Stimulated activated CD8-positive, alpha-beta memory T cell treated with anti-CD3 and anti-CD28 coated beads, Interleukin-4, amount 100 ng/mL, for 1 hour (primary cell): ENCODE measurements at places on chromosomes 6 and 20.

DNA sequence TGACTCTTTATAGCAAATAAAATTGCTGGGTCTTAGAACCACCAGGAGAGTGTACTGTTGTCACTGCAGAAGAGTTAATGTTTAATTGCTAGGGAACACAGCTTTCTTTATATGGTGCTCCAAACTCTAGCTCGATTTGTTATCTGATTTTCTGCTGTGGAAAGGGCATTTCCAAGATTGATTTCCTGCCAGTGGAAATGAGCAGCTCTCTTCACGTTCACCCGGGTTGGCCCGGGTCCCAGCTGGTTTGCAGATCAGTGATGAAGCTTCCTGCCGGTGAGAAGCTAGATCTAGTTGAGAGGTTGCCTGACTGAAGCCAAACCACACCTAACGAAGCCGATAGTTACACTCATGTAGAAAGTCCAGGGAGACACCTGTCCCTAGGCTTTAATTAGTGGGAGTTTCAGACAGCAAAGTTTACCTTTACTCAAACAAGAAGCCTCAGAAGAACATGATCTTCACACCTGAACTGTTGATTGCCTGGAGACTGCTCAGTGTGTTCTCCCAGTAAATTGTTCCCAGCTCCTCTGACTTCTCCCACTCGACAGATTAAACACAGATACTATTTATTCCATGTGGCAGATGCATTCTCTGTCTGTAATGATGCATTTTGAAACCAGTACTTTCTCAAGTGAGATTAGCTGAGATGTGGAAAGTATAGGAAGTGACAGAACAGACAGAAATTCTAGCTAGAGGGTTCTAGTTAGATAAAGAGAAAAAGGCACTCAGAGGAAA is 27.8 kb downstream of the PAQR8 start:
- DNase-seq = no peak

DNA sequence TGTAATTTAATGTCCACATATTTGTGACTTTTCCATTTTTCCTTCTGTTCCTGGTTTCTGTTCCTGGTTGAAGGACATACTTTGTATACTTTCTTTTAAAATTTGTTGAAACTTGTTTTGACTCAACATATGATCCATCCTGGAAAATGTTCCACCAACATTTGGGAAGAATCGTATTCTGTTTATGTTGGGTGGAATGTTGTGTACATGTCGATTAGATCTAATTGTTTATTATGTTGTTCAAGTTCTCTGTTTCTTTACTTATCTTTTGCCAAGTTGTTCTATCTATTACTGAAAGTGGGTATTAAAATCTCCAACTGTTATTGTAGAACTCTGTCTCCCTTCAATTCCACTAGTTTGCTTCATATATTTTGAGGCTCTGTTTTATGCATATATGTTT is 27.7 kb upstream of the DUSP22 start:
- no peak for DNase-seq

DNA sequence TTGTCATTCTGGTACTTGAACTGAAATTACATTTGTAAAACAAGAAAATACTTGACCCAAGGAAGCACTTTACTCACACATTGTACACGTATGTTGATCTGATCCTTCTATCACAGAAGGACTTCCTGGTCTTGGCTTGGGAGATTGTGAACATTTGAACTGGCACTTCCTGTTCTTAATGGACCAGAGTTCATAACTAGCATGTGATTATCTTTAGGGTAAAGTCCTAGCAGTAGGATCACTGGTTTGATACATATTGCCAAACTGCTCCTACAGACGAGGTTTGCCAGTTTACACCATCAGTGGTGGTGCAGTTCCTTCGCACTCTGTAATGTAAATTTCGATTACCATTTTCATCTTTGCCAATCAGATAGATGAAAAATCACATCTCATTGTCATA is 12.7 kb downstream of the HECA start:
- no peak for DNase-seq

GRCh38 chr20:61369731-61370520 is 117.9 kb downstream of the CDH4 start:
- no peak for DNase-seq

- DNase-seq = no peak
Measured at GRCh38 chr6:28769626-28770402, 154.0 kb downstream of the TRIM27 start.

DNA sequence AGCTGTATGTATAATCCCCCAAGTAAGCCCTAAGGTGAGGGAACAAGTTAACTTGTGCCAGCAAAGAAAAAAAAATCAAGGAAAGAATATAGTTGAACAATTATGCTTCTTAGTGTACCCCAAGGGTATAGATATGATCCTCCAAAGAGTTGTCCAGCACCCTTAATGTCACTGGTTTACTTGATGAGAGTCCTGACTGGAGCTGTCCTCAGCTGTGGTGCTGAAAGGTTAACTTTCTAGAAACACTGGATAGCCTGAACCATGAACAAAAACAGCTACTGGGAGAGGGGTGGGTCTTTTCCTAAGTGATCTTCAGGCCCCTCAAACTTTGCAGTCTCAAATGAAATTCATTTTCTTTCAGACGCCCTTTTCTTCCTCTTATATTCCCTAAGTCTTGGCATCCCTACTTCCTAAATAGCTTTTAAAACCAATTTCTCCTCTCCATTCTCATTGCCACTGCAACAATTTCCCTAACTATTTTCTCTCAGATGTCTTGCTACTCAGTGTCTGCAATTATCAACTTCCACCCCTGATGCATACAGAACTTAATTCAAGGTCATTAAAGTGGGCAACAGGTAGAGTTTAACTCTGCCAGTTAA is 83.5 kb upstream of the PROKR2 start:
- DNase-seq = no peak

DNA sequence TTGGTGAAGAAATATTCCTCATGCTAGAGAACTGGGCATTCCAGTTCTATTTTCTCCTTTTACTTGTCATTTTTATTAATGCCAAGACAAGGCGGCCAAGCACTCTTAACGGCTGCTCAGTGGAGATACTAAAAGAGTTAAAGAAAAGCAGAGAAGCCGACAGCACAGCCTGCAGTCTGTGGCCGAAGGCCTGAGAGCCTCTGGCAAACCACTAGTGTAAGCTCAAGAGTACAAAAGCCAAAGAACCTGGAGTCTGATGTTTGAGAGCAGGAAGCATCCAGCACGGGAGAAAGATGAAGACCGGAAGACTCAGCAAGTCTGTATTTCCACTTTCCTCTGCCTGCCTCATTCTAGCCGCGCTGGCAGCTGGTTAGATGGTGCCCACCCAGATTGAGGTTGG is 167.1 kb upstream of the FUT9 start:
- no peak for DNase-seq

GRCh38 chr6:14876778-14877613 is 368.9 kb upstream of the JARID2 start:
- DNase-seq = no peak

GRCh38 chr20:9458138-9458796 is 56.1 kb upstream of the LAMP5 start:
- DNase-seq = no peak

DNA sequence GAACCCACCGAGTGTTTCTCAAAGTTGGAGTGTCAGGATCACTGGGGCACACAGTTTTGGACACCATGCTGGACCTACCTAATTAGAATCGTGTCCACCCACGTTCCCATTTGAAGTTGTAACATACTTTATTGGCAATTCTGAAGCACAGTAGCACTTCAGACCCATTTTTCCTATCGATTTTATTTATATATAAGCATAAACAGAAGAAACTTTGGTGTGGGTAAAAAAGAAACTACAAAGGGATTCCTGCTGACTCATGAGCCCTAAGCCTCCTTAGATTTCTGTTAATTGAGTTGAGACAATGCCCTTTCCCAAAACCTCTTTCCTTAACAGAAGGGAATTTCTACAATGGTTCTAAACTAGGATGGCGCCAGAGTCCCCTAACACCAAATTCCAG is 398.0 kb downstream of the CDKAL1 start:
- DNase-seq = no peak

GRCh38 chr6:30399390-30400058 is 54.6 kb downstream of the RPP21 start:
- DNase-seq = no peak

DNA sequence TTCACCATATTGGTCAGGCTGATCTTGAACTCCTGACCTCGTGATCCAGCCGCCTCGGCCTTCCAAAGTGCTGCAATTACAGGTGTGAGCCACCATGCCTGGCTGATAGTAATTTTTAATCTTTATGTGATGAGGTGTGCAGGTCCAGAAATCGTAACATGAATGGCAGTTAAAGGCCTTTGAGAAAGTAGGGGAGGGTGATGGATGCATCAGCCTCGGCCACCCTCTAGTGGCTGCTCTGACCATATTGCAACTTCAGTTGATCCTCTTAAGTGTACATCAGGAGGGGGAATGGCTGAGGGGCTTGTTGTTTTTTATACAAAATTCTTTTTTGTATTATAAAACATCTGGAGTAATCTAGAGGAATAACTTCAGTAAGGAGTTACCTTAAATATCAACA is 193.0 kb downstream of the ZFAND3 start:
- no peak for DNase-seq

DNA sequence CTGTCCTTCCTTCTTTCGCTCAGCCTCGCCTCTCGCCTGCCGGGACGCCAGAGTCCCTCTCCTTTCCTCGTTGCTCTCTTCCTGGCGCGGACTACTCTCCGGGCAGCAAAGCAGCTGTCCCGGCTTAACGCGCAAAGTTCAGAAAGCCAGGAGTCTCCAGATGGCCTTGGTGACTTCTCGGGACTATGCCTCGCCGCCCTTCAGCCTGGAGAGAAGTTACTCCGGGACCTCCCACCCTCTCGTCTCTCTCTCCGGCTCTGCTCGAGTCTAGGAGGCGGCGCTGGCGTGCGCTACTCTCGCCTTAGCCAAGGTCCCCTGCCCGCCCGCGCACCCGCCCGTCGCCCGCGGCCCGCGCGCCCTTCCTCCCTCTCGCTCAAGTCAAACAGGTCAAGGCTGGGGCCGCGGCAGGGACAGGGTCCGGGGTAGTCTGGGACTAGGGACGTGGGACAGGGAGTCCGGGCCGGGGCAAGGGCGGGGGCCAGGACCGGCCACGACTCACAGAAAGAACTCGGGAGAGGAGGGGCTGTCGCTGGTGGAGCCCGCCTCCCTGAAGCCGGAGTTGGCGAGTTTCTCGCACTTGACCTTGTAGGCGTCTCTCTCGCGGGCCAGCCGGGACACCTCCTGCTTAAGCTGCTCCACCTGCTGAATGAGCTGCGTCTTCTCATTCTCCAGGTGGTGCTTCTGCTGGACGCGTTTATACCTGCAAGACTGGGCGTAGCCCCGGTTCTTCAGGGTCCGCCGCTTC is 1.5 kb downstream of the MAFB start:
- DNase-seq = no peak

GRCh38 chr6:166952567-166953486 is 3.5 kb downstream of the RNASET2 start:
- no peak for DNase-seq

- DNase-seq = no peak
Measured at GRCh38 chr6:21587961-21588480, 5.5 kb upstream of the SOX4 start.

DNA sequence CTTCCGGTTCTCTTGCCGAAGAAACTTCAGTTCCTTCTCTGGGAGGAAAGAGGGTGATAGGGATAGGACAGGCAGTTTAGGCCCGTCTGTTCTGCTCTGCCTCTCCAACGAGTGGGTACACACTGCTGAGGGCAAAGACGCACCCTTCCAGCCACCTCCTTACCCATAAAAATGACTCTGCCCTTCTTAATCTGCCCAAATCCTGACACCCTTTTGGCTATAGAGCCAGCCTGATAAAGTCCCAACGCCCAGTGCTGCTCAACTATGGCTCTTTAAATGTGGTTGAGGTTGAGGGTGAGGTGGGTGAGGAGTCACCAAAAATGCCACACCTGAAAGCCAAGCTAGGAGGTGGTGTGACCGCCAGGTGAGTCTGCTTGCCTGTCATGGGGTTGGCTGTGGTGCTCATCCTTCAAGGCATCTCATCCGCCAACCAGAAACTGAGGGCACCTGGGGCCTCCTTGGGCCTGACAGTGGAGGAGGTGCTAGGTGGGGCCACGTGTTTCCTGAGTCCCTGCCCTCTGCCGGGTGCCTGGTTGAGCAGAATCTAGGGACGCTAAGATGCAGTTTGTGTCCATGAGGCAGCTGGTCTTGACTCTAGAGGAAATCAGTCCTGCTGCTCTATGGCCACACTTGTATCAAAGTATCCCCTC is 16.3 kb downstream of the CCDC167 start:
- no peak for DNase-seq

DNA sequence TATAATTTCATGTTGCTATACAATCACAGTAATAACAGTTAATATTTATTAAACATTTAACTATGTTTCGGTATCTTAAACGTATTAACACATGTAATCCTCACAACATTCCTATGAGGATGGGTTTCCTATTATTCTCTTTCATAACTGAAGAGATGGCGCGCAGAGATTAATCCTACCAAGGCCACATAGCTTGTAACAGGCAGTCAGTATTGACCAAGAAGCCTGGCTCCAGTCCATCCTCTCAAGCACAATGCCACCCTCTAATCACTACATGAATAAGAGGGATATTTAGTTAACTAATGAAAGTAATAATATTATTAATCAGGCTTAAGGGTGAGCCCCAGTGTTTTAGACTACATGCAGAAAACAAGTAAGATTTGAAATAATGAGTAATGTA is 149.7 kb upstream of the SIM1 start:
- DNase-seq = no peak

GRCh38 chr20:42494290-42494689 is 695.4 kb downstream of the PTPRT start:
- DNase-seq = no peak

DNA sequence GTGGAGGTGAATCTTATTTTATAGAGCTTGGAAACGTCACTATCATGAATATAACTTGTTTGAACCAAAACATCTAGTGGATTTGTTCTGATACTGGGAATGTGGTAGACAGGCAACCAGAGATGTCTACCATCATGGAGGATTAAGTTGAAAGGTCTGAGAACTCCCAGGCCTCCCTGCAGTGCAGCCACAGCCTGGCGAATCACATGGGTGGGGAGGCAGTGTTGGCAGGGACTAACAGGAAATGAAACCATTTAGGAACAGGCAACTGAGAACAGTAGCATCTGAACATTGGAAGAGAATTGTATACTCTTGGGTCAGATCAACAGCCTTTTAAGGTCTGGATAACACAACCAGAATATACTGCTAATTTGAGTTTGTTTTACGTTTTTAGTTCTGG is 22.3 kb upstream of the CEP162 start:
- DNase-seq = no peak

DNA sequence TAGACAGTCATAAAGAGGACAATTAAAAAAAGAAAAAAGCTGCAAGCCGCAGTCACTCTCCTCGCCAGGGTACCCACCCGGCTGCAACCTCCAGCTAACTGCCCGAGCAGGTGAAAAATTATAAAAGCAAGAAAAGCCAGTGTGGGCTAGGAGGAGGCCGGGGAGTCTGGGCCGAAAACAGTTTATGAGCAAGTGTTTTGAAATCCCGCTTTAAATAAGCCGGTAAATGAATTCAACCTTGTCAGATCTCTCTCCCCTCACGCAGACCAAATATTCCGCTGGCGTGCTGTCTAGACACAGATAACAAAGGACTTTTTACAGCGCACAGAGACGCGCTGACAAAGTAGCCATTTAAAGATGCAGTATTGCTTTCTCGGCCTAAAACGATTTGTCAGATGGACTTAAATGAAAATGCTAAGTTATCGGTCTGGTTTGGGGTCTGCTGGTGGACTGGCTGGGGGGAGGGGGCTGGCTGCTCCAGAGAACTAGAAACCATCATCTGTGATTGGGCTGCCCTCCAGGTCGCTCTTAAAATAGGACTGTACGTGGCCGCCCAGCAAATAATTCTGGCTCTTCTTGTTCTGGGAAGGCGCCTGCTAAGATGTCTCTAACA is 24.6 kb downstream of the PMEPA1 start:
- no peak for DNase-seq

- DNase-seq = no peak
Measured at GRCh38 chr6:34736823-34737222, 20.5 kb upstream of the SNRPC start.
